ENCODE measurements at places on chromosomes 6 and 20.

DNA sequence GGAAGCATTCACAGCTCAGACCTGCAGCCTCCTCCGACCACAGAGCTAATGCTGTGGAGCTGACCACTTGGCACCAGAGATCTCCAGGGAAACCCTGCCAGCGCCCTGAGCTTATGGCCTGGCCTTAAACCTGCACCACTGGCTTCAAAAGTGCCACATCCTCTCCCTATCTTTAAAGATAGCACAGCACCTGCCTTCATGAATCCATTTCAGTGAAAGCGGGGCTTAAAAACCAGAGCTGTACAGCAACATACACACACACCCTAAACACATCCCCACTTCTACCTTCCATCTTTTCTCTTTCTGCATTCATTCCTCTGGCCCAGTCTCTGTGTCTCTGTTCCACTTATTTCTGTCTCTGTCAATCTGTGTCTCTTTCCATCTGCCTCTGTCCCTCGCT lies 59.8 kb upstream of the CCDC167 start:
- H3K4me3 ChIP-seq = no peak overlapping the region
- no peaks in the 10 kb centered on the region for H3K27me3 ChIP-seq
- H3K4me1 ChIP-seq = peaks cover 3% of the 10 kb centered on the region
- no peak for DNase-seq

- no peak for DNase-seq
- no peak overlapping the region for H3K27ac ChIP-seq
- H3K36me3 ChIP-seq = no peaks in the 10 kb centered on the region
- H3K27me3 ChIP-seq = no peaks in the 10 kb centered on the region
These were observed 263.4 kb downstream of the NKAIN2 start for GRCh38 chr6:124066946-124067552.

DNA sequence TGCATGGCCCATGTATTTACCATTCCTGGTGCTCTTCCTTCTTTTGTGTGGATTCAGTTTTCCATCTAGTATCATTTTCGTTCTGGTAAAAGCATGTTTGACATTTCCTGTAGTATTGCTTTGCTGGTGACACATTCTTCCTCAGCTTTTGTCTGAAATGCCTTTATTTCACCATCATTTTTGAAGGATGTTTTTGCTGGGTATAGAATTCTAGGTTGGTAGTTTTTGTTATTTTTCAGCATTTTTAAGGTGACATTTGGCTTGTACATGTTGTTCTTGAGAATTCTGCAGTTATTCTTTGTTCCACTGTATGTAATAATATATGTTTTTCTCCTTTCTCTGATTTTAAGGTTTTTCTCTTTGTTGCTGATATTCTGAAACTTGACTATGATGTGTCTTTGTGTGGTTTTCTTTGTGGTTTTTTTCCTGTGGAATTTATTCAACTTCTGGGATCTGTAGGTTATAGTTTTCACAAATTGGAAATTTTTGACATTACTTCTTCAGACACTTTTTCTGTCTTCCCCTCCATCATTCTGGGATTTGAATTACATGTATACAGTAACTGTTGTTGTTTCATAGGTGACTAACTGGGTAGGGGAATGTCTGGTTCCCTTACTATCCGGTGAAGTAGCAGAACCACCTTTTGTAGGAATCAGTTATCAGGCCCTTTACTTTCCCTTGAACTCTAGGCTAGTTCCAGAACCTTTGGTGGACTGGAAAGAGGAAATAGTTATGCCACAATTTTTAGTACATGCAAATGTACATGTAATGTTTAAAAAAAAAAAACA lies 30.2 kb downstream of the SNX9 start:
- no peak for DNase-seq
- H3K4me1 ChIP-seq = peaks cover 19% of the 10 kb centered on the region
- no peak overlapping the region for H3K27ac ChIP-seq

DNA sequence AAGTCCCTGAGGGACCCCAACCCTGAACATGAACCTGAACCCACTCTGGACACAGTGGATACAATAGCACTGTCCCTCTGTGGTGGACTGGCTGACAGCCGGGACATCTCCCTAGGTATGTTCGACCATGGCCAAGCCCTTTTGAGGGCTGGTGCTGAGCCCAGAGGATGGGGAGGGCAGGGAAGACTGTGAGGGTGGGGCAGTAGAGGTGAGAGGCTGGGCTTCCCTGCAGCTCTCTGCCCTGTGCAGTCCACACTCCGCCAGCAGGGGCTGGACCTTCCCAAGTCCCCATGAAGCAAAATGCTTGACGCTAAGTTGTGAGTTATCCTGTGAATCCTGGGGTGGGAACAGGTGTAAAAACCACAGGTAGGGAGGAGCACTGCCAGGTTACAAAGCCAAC lies 11.5 kb downstream of the LPIN3 start:
- no peak for DNase-seq
- H3K27me3 ChIP-seq = no peaks in the 10 kb centered on the region
- no peaks in the 10 kb centered on the region for H3K36me3 ChIP-seq

DNA sequence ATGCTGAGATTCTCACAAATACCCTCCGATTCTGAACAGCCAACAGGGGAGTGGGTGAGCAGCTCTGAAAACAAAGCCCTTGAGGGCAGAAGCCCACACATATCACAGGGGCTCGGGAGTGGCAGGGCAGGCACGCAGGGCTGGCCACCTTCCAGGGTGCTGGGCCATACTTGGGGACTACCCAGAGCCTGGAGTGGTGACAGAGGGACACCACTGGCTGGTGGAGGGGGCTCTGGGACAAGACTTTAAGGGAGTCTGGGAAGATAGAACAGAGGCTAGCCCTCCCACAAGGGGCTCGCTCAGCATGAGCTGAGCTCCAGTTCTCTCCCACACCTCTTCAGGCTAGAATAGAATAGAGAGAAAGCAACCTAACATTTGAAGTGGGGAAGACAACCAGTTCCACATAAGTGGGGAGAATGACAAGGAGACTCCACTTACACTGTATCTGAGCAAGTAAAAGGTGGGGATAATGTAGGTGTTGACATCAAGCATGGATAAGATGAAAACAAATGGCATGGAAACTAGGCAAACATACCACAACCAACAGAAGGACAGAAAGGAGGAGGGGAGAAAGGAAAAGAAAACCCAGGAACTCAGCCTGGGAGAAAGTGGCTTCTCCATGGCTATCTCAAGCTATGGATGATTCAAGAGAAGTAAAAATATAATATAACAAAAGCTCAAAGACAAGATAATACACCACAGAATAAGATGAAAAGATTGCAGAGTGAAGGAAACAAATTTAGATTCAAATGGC lies 7.0 kb downstream of the PPIL1 start:
- no peak overlapping the region for H3K4me3 ChIP-seq
- DNase-seq = peak; percentile 80
- no peaks in the 10 kb centered on the region for H3K27me3 ChIP-seq
- peak overlapping the region; percentile 79 for H3K27ac ChIP-seq
- peaks cover 53% of the 10 kb centered on the region for H3K4me1 ChIP-seq
- no peaks in the 10 kb centered on the region for H3K36me3 ChIP-seq

DNA sequence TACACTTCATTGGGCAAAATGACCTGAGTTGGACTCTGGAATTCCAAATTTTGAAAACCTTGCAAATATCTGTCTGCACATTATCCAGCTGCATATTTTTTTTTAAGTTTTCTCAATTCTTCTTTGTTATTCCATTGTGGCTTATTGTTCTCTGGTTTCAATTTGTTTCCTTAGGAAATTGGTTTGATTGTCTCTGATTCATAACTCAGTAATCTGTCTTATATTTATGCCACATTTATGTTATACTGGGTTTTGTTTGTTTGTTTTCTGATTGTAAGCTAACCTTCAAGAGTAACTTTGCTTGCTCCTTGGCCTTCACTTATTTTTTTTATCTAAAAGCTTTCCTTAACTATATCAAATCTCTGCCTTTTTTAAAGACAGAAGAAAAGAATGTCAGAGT lies 193.3 kb upstream of the PLCB4 start:
- DNase-seq = no peak
- H3K36me3 ChIP-seq = no peaks in the 10 kb centered on the region
- no peaks in the 10 kb centered on the region for H3K4me1 ChIP-seq
- H3K27me3 ChIP-seq = no peaks in the 10 kb centered on the region
- H3K27ac ChIP-seq = no peak overlapping the region
- H3K4me3 ChIP-seq = no peak overlapping the region

DNA sequence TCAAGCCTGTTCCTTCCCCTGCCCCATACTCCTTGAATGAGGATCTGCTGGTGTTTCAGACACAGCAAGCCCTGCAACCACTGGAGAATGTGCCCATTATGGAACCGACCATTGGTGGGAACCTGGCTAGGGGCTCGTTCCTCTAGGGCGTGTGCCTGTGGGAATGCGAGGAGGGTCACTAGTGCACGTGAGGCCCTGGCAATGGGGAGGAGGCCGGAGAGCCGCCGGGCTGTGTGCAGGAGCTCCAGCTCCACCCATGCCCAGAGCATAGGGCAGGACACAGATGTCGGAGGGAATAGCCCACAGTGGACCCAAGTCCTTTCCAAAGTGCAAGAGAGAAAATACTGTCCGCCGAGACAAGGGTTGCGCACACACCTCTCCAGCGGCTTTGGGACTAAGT lies 99.3 kb downstream of the ERMARD start:
- peak overlapping the region; percentile 78 for H3K27ac ChIP-seq
- H3K36me3 ChIP-seq = no peaks in the 10 kb centered on the region
- no peaks in the 10 kb centered on the region for H3K27me3 ChIP-seq
- DNase-seq = no peak

- H3K36me3 ChIP-seq = no peaks in the 10 kb centered on the region
- no peak overlapping the region for H3K27ac ChIP-seq
- H3K4me3 ChIP-seq = no peak overlapping the region
- H3K4me1 ChIP-seq = no peaks in the 10 kb centered on the region
These were observed 210.0 kb upstream of the SOX4 start for GRCh38 chr6:21383450-21384085.

GRCh38 chr6:32932132-32932868 lies 8.5 kb downstream of the HLA-DMB start:
- no peaks in the 10 kb centered on the region for H3K4me1 ChIP-seq
- no peak overlapping the region for H3K27ac ChIP-seq
- H3K27me3 ChIP-seq = no peaks in the 10 kb centered on the region
- no peaks in the 10 kb centered on the region for H3K36me3 ChIP-seq

GRCh38 chr6:167567142-167568033 lies 242.5 kb downstream of the TTLL2 start:
- peaks cover 24% of the 10 kb centered on the region for H3K4me1 ChIP-seq
- H3K27me3 ChIP-seq = no peaks in the 10 kb centered on the region
- no peak overlapping the region for H3K4me3 ChIP-seq
- H3K36me3 ChIP-seq = no peaks in the 10 kb centered on the region
- DNase-seq = no peak

DNA sequence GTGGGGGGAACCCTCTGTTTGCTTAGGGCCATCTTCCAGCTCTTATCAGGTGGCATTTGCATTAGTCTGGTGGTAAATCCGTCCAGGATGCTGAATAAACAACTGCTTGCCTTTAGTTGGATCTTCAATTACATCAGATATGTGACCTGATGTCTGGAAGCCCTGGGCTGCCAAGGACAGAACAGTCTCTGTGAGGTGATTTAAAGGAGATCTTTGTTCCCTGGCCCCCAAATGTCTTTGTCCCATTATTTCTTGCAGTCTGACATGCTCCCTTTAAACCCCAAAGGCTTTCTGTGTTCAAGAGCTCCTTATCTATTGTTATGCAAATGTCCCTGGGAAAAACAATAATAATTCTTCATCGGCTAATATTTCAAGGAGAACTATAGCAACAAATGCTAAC lies 84.6 kb upstream of the SPTLC3 start:
- no peaks in the 10 kb centered on the region for H3K36me3 ChIP-seq
- no peaks in the 10 kb centered on the region for H3K27me3 ChIP-seq
- no peak for DNase-seq

- no peak overlapping the region for H3K4me3 ChIP-seq
- no peaks in the 10 kb centered on the region for H3K36me3 ChIP-seq
- H3K4me1 ChIP-seq = peaks cover 7% of the 10 kb centered on the region
- H3K27me3 ChIP-seq = no peaks in the 10 kb centered on the region
These were observed 7.7 kb upstream of the ZKSCAN8 start for GRCh38 chr6:28134015-28134414.

DNA sequence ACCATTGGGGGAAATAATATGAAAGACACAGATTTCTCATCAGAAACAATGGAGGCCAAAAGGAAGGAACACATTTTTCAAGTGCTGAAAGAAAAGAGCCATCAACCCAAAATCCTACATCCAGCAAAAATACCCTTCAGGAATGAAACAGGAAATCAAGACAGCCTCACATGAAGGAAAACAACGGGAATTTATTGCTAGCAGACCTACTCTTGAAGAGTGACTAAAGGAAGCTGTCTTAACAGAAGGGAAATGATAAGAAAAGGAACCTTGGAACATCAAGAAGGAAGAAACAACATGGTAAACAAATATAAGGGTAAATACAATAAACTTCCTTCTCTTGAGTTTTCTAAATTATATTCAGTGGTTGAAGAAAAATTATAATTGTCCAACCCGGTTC lies 44.2 kb downstream of the RNF24 start:
- peaks cover 2% of the 10 kb centered on the region for H3K4me1 ChIP-seq
- H3K36me3 ChIP-seq = no peaks in the 10 kb centered on the region
- DNase-seq = no peak

- no peak overlapping the region for H3K4me3 ChIP-seq
- no peaks in the 10 kb centered on the region for H3K36me3 ChIP-seq
- H3K27ac ChIP-seq = no peak overlapping the region
- no peaks in the 10 kb centered on the region for H3K4me1 ChIP-seq
- H3K27me3 ChIP-seq = peaks cover 25% of the 10 kb centered on the region
- DNase-seq = no peak
These were observed 3.5 kb upstream of the MYT1 start for GRCh38 chr20:64160526-64161355.

- no peaks in the 10 kb centered on the region for H3K4me1 ChIP-seq
- no peak for DNase-seq
- no peaks in the 10 kb centered on the region for H3K36me3 ChIP-seq
- H3K27me3 ChIP-seq = peaks cover 21% of the 10 kb centered on the region
- no peak overlapping the region for H3K27ac ChIP-seq
- no peak overlapping the region for H3K4me3 ChIP-seq
These were observed 81.1 kb downstream of the NCR2 start for GRCh38 chr6:41416501-41416837.

DNA sequence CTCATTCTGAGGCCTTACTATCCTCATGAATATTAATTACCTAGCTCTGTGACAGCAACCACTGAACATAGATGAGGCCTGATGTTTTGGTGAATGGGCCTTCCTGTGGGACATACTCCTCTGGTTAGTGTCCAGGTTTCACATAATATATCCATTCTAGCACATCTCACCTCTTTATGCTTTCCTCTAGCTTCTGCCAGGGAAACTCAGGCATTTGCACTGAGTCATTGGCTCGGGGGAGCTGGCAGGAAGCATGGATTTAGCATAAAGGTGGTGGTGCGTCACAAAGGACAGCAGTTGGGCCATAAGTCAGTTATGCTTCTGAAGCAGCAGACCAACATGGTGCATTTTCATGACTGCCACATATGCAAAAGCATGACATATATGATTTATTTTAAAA lies 37.5 kb upstream of the TMEM170B start:
- no peaks in the 10 kb centered on the region for H3K27me3 ChIP-seq
- H3K4me1 ChIP-seq = peaks cover 15% of the 10 kb centered on the region
- no peak for DNase-seq
- no peak overlapping the region for H3K4me3 ChIP-seq
- no peak overlapping the region for H3K27ac ChIP-seq

All from heart left ventricle (tissue), 16 donors.